ENCODE measurements at places on chromosomes 16 and 17.

- DNase-seq, result no peak
These were observed 10.9 kb downstream of the SLC43A2 start for GRCh38 chr17:1617620-1618174.

- no peak for DNase-seq
These were observed 64.9 kb upstream of the CHMP6 start for GRCh38 chr17:80926591-80927250.

DNA sequence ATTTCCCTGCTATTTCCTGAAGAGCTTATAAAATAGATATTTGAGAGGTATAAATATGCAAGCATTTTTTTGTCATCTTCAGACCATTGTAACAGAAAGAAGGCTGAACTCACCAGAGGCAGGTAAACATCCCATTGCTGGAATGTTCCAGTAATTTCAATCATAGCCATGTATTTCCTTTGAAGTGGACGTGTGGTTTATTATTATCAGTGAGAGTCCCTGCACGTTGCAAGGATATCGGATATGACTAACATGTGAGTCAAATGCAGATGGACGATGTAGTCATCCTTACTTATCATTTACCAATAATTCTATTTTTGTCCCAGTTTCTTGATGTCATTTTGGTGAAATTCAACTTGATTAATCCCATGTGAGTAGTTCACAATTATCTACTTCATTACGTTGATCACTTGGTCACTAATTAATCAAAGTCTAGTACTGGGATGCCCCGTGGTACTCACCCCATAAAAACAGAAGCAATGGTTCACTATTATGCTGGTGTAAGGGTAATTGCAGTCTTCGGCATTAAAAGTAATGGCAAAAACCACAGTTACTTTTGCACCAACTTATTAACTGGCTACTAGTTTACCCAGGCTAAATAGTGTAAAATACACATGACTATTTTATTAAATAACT, 89.5 kb downstream of the VAT1L start:
- no peak for DNase-seq

DNA sequence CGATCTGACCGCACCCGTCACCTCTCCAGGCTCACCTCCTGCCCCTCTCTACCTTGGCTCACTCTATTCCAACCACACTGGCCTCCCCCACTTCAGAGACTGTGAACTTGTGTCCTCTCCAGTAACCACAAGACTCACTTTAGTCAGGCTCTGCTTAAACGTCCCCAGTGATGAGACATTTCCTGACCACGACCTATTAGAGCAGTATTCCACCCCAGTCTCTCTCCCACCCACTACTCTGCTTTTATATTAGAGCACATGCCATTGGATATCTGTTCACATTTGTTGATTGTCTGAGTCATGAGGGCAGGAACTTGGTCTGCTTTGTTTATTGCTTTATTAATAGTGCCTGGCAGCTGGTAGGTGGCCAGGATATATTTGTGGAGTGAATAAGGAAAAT, 20.1 kb downstream of the COX11 start:
- DNase-seq, result no peak

- no peak for DNase-seq
These were observed 57.8 kb upstream of the TMEM97 start for GRCh38 chr17:28261219-28261618.

Measured in activated naive CD8-positive, alpha-beta T cell treated with anti-CD3 and anti-CD28 coated beads, Interleukin-2, amount 50 U/mL, for 16 hours (primary cell).